ENCODE measurements at places on chromosomes 7 and 10. TPM values are rescaled to one million over a fixed set of nuclear protein-coding genes. Genes with fewer than 3 reads are reported as not detected.

DNA sequence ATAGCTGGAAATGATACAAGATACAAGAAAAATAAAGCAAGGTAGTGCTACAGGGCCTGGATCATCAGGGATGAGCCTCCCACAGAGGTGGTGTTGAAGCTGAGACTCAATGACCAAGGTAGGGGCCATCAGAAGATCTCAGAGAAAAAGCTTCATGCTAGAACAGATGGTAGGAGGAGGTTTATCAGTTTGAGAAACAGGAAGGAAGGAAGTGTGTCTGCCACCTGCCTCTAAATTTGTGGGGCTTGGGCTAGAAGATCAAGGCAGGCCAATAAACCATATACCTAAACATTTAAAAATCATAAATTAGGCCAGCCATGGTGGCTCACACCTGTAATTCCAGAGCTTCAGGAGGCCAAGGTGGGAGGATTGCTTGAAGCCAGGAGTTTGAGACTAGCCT lies 410.8 kb upstream of the PRKCQ start:
- H3K27ac ChIP-seq, result no peak overlapping the region
- DNase-seq, result no peak
- no peaks in the 10 kb centered on the region for H3K4me1 ChIP-seq
- H3K27me3 ChIP-seq, result no peaks in the 10 kb centered on the region
- H3K36me3 ChIP-seq, result no peaks in the 10 kb centered on the region
- H3K4me3 ChIP-seq, result no peak overlapping the region

GRCh38 chr10:6300106-6300783 lies 97.5 kb downstream of the PFKFB3 start:
- peaks cover 44% of the 10 kb centered on the region for H3K4me1 ChIP-seq
- H3K27me3 ChIP-seq, result no peaks in the 10 kb centered on the region
- no peak for DNase-seq

- no peak overlapping the region for H3K4me3 ChIP-seq
- no peak overlapping the region for H3K27ac ChIP-seq
- no peaks in the 10 kb centered on the region for H3K36me3 ChIP-seq
- DNase-seq, result no peak
- H3K4me1 ChIP-seq, result no peaks in the 10 kb centered on the region
Observed at GRCh38 chr10:12048547-12048946, 5.9 kb upstream of the UPF2 start.

- H3K27ac ChIP-seq, result no peak overlapping the region
- H3K4me3 ChIP-seq, result no peak overlapping the region
- no peaks in the 10 kb centered on the region for H3K27me3 ChIP-seq
- H3K36me3 ChIP-seq, result no peaks in the 10 kb centered on the region
- H3K4me1 ChIP-seq, result no peaks in the 10 kb centered on the region
Observed at GRCh38 chr10:25615926-25616325, 318.1 kb upstream of the MYO3A start.

Gene ASB10
- not detected for total RNA-seq

- no peak for DNase-seq
- peaks cover 83% of the 10 kb centered on the region for H3K4me1 ChIP-seq
- no peak overlapping the region for H3K27ac ChIP-seq
- no peaks in the 10 kb centered on the region for H3K27me3 ChIP-seq
Observed at GRCh38 chr10:104307576-104308438, 30.5 kb downstream of the ITPRIP start.

DNA sequence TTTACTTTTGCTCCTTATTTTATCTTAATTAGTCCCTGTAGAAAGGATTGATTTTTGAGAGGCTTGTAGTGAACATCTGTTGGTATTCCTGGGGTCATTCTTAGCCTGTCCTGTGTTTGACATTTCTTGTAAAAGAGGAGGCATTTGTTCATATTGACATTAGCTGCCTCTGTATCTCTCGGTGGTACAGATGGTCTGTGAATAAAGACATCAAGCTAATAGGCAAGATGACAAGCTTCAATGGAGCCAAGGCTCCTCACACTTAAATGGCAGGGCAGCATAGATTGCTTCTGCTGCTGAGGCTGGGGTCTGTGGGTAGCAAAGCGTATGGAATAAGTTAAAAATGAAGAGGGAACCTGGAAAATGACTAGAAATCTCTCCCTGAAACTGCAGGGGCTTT lies 687.6 kb downstream of the LRMDA start:
- no peaks in the 10 kb centered on the region for H3K36me3 ChIP-seq
- H3K4me1 ChIP-seq, result peaks cover 7% of the 10 kb centered on the region
- no peak overlapping the region for H3K4me3 ChIP-seq
- H3K27me3 ChIP-seq, result no peaks in the 10 kb centered on the region

Gene SLC26A5
- not detected for total RNA-seq

Gene TAX1BP1
- total RNA-seq, result 120 TPM

- H3K4me1 ChIP-seq, result no peaks in the 10 kb centered on the region
- no peak overlapping the region for H3K27ac ChIP-seq
- no peaks in the 10 kb centered on the region for H3K27me3 ChIP-seq
- H3K4me3 ChIP-seq, result no peak overlapping the region
Observed at GRCh38 chr7:10672186-10672585, 301.5 kb upstream of the PHF14 start.

Gene LRRN3
- 3.0 TPM for total RNA-seq

- H3K27ac ChIP-seq, result no peak overlapping the region
- H3K4me3 ChIP-seq, result no peak overlapping the region
- no peaks in the 10 kb centered on the region for H3K27me3 ChIP-seq
- H3K36me3 ChIP-seq, result no peaks in the 10 kb centered on the region
Observed at GRCh38 chr7:17206349-17206905, 92.0 kb upstream of the AHR start.

Gene PAPOLB
- 0.68 TPM for total RNA-seq

DNA sequence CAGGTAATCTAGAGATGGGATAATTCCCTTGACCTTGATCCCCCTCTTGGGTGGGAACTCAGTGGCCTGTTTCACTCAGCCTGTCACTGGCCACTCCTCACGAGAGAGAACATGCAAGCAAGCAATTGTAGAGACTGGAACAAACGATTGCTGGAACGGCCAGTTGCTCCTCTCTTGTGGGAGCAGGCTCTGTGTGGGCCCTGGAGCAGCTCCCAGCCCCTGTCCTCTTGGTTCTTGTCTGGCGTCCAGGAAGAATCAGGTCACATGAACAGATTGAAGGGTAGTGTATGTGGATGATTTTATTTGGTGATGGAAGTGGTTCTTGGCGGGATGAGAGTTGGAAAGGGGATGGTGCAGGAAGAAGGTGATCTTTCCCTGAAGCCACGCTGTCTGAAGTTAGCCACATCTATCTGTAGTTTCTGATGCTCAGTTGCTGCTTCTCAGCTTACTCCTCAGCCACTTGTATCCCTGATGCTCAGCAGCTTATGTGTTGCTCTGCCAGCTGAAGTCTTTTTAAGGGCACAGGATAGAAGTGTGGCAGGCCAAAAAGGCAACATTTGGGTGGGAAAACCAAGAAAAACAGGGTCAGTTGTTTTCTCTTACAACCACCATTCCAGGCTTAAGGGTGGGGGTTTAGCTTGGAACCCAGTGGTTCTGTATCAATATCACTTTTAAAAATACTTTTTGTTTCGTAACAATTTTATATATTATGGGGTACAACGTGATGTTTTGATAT lies 15.9 kb downstream of the RNF133 start:
- H3K4me1 ChIP-seq, result no peaks in the 10 kb centered on the region
- no peak overlapping the region for H3K4me3 ChIP-seq
- H3K27ac ChIP-seq, result no peak overlapping the region
- no peaks in the 10 kb centered on the region for H3K27me3 ChIP-seq

GRCh38 chr7:151341357-151342101 lies at the start of gene NUB1:
Gene NUB1, plus strand, starts transcription at chr7:151341812. Its CDS starts 3,538 bp downstream, at chr7:151345350.
- no peaks in the 10 kb centered on the region for H3K27me3 ChIP-seq
- H3K36me3 ChIP-seq, result peaks cover 10% of the 10 kb centered on the region
- peak within 1 kb of the TSS; percentile 91 for H3K4me3 ChIP-seq
- peaks cover 20% of the 10 kb centered on the region for H3K4me1 ChIP-seq
- peak; percentile 69 for DNase-seq

Gene CYP2E1
- total RNA-seq, result 5.3 TPM

Gene LRMDA
- 36.6 TPM for total RNA-seq

Data from thoracic aorta (tissue), 2 donors.